CD4-positive, alpha-beta T cell (primary cell): ENCODE measurements at places on chromosomes 16 and 17.

DNA sequence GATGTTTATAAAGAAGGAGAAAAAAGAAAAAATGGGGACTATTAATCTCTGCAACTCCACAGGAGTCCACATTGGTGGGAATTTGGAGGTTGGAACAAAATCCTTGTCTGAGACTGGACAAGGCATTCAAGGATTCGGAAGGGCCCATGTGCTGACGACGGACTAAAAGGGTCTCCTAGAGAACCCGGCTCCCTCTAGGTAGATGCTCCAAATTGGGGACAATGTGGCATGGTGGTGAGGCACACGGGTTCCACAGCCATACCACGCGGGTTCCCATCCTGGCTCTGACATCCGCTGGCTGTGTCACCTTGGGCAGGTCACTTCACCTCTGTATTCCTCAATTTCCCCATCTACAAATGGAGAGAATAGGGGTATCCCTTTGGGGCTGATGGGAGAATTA, 227.4 kb downstream of the C16orf78 start:
- DNase-seq = no peak

GRCh38 chr16:71796501-71797097, 12.0 kb downstream of the AP1G1 start:
- no peak for DNase-seq

GRCh38 chr16:10776280-10776679, 32.6 kb downstream of the NUBP1 start:
- no peak for DNase-seq

GRCh38 chr16:85048921-85049562, 21.4 kb downstream of the KIAA0513 start:
- DNase-seq = no peak

- no peak for DNase-seq
Measured at GRCh38 chr16:88062341-88063210, 111.3 kb downstream of the BANP start.

DNA sequence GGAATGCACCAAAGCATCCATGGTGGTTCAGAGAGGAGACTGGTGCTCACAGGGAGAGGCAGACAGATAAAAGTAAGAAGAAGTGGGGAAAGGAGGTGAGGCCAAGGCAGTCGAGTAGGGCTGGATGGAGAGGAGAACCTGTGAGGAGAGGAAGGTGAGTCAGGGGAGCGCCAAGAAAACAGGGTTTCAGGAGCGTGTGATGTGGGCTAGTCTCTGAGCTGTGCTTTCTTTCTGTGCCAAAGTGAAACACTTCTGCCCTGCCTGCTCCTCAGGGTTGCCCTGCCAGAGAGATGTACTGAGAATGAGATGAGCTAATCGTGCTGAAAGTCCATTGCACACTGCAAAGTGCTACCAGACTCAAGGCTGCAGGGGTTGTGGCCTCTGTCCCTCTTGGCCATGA, 310.7 kb upstream of the CCL2 start:
- no peak for DNase-seq

GRCh38 chr17:69560987-69561441, 146.5 kb downstream of the MAP2K6 start:
- DNase-seq = no peak
